Activated CD8-positive, alpha-beta memory T cell treated with anti-CD3 and anti-CD28 coated beads for 24 hours (primary cell): ENCODE measurements at places on chromosomes 13 and 19.

DNA sequence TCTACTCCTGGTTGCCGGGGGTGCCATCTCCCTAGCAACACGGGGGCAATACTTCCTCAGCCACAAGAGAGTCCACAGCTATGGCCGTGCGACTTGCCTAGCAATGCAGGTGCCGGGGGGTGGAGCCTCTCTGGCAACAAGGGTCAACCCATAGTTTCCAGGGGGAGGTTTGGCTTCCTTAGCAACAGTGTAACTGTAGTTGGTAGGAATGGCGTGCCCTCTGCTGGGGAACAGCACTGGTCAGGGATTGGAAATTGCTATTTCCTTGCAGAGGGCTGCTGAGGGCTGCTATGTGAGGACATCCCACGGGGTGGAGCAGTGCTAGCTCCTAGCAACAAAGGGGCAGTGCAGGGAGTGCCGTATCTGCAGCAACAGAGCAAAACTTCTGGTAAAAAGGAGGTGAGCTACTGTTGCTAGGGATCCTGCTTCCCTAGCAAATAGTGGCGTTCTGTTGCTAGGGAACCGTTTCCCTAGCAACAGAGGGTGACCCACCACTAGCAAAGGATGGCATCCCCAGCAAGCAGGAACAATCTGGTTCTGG is 7.0 kb upstream of the TMC4 start:
- DNase-seq = no peak

DNA sequence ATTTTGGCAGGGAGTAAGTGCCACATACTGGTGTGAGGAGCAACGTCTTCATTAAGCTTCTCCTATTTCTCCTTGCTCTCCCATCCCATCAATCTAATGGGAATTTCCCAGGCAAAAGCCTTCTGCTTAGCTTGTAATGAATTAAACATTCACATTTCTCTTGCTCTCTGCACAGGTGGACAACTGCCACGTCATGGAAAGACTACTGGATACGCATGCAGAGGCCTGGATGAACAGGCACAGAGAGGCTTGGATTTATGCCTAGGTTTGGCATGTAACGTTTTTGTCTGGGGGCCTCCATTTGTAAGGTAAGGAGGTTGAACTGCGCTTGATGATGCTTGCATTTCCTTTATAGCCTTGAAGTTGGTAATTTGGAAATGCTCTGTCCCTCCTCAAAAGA is 374.8 kb downstream of the KLF12 start:
- DNase-seq = no peak

DNA sequence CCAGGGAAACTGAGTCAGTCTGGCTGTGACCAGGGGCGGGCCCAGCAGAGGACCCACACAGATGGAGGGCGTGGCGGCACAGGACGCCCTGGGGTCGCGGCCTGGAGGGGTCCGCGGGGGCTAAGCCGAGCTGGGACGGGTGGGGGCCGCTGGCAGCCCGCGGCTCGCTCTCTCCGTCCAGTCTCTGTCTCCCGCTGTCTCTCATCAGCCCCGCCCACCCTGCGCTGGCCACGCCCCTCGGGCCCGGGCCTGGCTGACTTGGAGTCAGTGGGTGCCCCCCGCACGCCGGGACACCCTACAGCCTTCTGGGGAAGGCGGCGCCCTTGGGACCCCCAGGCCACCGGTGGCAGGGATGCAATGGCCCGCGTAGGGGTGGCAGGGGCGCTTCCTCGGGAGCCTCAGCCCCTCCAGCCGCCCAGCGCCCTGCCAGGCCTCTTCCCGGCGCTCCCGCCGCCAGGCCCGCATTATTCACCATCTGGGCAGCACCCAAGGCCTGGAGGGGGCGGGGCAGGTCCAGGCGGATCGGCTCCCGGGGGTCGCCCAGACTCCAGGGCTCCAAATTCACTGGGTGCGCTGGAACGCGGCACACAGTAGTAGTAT is at the start of gene TBXA2R:
TSS of gene TBXA2R (minus strand) at position 186 of the 600 bp plus-strand sequence. CDS start 6,241 bp downstream, outside the sequence.
- peak; percentile 88 for DNase-seq

GRCh38 chr19:34507414-34508067 is 26.0 kb downstream of the WTIP start:
- DNase-seq = no peak

- DNase-seq = no peak
These were observed 6.6 kb downstream of the ZNF146 start for GRCh38 chr19:36221474-36221873.

DNA sequence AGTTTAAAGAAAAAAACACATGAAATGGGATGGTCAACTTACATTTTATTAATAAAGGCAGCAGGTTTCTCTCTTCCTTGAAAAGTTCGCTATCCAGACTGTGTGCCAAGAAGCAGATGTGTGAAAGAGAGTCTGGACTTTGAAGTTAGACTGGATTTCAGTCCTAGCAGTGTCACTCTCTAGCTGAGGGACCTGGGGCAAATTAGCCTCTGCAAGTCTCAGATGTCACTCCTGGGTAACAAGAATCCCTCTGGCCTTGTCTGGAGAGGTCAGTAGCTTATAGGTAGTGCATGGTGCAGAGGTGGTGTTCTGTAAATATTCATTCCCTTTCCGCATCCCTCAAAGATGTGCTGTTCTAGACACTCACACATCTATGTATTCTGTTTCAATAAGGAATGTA is 187.6 kb upstream of the RNF113B start:
- DNase-seq = no peak

DNA sequence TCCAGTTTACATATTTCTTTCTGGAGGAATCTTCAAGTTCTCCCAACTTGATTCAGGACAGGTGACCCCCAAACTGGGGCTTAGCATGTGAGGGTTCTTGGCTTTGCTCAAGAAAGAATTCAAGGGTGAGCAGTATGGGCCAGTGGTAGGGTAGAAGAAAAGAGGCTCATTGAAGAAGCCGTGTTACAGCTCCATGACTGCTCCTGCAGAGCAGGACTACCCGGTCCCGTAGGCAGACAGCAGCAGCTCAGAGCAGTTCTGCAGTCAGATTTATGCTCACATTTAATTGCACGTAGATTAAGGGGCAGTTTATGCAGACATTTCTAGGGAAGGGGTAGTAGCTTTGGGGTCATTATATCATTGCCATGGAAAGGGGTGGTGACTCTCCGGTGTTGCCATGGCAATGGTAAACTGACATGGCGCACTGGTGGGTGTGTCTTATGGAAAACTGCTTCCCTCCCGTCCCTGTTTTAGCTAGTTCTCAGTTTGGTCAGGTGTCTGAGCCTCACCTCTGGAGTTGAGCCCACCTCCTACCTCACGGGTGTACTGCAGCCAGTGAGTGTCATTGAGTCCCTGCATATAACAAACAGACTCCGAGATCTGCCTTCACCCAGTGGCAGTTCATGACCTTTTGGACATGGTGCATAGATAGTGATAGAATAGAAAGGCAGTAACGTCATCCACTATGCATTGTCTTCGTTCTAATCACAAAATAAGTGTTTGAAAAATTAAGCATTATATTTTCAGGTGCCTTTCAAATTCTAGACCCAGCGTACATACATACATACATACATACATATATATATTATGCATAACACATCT is 16.0 kb upstream of the ZNF792 start:
- no peak for DNase-seq

- no peak for DNase-seq
These were observed 81.9 kb downstream of the RAB20 start for GRCh38 chr13:110479648-110480047.

DNA sequence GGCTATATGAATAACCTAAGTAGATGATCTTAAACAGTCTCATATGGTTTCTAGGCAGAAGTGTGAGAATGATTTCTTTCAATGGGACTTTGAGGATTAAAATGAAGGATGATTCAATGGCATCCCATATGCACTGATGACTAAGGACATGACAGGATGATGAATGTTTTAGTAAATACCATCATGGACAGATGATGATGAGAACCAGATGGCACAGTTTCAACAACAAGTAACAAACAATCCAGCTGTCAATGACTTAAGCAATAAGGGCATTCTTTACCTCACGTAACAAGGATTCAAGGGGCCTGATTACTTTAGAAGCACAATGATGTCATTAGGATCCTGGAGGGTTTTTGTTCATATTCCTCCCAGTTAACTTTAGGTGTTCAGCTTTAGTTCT is 2678.4 kb downstream of the PCDH9 start:
- DNase-seq = no peak

DNA sequence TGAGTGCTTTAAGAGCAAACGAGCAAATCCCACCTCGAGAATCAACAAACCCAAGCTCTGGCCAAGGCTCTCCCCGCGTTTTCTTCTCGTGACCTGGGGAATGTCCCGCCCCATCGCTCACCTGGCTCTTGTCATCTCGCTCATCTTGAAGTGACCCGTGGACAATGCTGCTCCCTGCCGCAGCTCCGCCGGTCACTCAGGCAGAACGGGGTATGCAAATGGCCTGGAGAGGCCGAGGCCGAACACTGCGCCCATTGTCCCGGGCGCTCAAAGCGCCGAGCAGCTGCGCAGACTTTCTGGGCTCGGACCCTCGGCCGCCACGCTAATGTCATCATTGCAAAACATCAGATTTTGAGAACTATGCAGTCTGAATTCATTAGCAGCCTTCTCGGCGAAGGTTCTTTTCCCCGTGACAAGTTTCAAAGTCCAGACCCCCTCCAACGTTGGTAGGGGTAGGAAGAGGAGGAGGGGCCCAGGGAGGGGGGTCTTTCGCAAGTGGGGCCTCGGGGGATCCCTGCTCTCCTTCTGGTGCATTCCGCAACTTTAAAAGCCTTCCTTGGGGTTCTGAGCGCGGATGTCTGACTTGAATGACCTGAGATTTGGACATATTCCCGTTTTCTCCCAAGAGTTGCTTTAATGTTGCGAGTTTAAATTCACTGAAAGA is 39.7 kb downstream of the SOX1 start:
- DNase-seq = no peak

DNA sequence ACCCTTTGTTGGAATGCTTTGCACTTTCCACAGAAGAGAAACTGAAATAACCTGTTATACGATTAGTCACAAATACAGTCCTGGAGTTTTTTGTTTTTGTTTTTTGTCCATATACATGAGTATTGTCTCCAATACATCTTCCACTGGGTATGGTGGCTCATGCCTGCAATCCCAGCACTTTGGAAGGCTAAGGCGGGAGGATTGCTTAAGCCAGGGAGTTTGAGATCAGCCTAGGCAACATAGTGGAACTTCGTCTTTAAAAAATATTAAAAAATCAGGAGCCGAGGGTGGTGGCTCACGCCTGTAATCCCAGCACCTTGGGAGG is 25.0 kb downstream of the AP2S1 start:
- DNase-seq = no peak

DNA sequence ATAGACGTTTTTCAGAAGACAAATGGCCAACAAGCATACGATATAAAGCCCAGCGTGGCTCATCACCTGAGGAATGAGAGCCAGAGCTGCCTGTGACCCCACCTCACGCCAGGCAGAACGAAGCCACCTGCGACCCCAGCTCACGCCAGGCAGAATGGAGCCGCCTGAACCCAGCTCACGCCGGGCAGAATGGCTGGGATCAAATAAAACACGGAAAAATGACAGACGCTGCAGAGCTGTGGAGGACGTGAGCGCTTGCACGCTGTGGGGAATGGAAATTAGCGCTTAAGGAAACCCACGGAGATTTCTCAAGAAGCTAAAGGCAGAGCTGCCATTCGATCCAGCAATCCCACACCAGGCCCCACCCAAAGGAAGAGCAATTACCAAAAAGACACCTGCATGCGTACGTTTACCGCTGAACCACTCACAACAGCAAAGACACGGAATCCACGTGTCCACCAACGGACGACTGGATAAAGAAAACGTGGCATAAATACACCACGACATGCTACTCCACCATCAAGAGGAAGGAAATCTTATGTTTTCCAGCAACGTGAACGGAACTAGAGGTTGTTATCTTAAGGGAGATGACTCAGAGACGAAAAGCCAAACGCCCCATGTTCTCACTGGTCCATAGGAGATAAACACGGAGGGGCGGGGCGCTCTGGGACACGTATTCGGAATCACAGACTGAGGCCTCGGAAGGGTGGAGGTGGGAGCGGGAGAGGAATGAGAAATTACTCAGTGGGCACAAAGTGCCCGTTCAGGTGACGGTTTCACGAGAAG is 30.7 kb upstream of the C13orf46 start:
- DNase-seq = no peak

- DNase-seq = no peak
These were observed 44.6 kb downstream of the SMAD9 start for GRCh38 chr13:36875431-36875830.

GRCh38 chr19:44718441-44719261 is 19.7 kb downstream of the CEACAM16 start:
- DNase-seq = no peak

- DNase-seq = no peak
These were observed 36.1 kb upstream of the USPL1 start for GRCh38 chr13:30581582-30581981.

DNA sequence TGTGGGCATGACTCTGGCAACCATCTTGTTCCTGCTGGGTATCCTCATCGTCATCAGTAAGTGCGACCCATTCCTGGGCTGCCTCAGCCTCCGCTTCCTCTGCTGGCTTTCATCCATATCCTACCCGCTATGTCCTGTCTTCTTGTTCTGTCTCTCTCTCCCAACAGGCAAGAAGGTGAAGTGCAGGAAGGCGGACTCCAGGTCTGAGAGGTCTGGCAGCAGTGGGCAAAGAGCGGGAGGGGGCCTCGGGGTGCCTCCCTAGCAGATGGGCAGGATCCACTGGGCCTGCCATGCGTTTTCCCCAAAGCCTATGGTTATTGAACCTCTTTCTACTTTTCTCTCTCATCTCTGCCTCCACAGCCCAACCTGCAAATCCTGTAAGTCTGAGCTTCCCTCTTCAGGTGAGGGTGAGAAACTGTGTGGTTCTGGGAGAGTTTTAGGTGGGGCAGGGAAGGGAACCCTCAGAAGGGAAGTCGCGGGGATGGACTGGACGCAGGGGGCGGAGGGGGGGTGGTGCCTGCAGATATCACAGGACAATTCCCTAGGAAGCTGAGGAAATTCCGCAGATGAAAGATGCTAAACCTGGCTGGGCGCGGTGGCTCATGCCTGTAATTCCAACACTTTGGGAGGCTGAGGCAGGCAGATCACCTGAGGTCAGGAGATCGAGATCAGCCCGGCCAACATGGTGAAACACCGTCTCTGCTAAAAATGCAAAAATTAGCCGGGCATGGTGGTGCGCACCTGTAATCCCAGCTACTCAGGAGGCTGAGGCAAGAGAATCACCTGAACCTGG is 3.1 kb upstream of the FXYD5 start:
- DNase-seq = no peak

DNA sequence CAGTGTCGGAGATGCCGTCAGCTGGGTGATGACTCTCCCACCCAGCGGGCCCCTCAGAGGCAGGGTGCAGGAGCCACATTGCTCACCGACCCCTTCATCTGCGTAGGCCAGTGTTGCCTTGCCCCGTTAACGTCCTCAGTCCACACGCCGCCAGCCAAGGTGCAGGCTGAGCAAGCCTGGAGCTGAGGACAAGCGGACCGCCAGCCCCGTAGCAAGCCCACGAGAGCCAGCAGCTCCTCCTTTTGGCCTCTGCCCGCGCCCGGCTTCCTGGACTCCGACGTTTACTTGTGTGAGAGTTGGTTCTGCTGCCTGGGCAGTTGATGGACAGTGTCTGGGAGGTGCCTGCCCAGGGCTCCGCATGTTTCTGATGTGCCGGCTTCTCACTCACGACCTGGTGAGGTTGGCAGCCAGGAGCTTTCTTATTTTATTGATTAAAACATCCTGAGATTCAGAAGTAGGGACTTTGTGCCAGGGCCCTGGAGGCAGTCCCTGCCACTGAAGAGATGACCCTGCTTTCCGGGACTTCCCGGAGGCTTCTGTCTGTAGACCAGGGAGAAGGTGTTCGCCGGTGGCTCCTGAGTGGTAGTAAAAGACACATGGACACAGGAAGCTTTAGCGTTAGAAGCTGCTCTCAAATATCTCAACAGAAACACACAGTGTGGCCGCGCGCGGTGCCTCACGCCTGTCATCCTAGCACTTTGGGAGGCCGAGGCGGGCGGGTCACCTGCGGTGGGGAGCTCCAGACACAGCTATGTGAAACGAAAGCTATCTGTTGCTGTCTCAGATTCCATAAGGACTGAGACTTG is 5.8 kb downstream of the DAZAP1 start:
- no peak for DNase-seq
